Psoas muscle (tissue), 8 donors: ENCODE measurements at places on chromosomes 12 and 14. TPM values are rescaled to one million over a fixed set of nuclear protein-coding genes. Genes with fewer than 3 reads are reported as not detected.

- no peak for DNase-seq
These were observed 25.8 kb downstream of the SLC39A9 start for GRCh38 chr14:69424149-69424923.

- no peak for DNase-seq
These were observed 26.6 kb downstream of the ATF7 start for GRCh38 chr12:53599579-53599978.

DNA sequence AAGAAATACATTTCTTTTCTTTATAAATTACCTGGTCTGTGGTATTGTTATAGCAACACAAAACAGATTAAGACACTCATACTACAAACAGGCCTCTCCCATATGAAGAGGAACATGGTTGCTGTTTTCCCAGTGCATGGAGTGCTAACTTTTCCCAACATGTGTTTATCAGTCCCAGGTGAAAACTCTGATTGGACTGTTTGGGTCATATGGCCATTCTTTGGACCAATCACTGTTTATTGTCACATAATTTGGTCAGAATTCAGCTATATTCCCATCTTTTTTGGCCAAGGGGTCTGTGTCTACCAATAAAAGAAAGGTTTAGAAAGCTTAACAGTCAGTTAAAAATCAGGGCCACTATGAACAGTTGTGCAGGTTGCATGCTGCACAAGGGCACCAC, 35.4 kb upstream of the CCDC60 start:
- DNase-seq = no peak

Gene P2RX2
- not detected for total RNA-seq

- no peak for DNase-seq
These were observed 83.0 kb downstream of the TTC7B start for GRCh38 chr14:90733139-90733808.

DNA sequence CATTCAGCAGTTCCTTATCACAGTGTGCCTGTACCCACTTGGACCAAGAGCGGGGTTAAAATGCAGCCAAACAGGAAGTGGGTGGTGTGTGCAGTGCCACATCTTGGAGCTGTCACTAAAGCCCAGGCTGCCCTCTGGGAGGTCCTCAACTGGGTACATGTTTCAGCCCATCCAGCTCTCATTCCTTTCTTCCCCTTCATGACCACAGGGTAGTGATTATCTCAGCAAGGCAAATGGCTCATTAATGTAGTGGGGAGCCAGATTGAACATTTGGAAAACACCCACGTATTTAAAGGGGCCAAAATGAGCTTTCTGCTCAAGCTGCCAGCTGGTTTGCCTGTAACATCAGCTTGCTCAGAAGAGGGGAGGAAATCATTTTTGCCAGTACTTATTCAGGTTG, 210.8 kb upstream of the BTG1 start:
- DNase-seq = no peak

Gene SLC16A7
- total RNA-seq = 27.4 TPM

GRCh38 chr12:64814432-64814831, 10.0 kb upstream of the TBC1D30 start:
- DNase-seq = no peak

DNA sequence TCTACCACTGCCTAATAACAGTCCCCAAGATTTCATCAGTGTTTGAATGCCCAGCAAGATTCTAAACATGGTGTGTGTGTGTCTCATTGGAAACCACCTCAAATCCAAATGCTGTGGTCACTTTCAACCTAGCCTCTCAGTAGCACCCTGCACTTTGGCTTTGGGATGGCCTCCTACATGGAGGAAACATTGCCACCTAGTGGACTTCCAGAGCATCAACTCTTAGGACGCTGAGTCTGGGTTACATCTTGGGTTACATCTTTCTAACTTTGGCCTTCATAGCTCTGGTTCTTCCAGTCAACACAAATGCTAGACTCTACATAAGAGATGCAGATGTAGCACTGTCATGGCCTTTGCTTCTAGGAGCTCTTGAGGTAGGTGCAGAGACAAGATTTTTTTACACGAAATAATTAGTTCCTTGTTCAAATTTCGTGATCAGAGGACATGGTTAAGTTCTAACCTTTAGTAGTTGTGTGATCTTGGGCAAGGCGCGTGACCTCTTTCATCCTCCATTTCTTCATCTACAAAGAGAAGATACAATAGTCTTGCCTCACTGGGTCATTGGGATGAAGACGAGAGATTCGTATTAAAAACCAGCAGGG, 113.5 kb upstream of the VASH1 start:
- DNase-seq = no peak

- no peak for DNase-seq
These were observed 43.4 kb upstream of the RIN3 start for GRCh38 chr14:92470215-92470614.

- no peak for DNase-seq
These were observed 47.2 kb downstream of the SPPL3 start for GRCh38 chr12:120856980-120857379.

- DNase-seq = no peak
These were observed 29.2 kb upstream of the CAPRIN2 start for GRCh38 chr12:30783946-30784345.

Gene TTC9
- total RNA-seq = 13.1 TPM

- DNase-seq = no peak
These were observed 45.0 kb upstream of the OR6J1 start for GRCh38 chr14:22689199-22689598.

DNA sequence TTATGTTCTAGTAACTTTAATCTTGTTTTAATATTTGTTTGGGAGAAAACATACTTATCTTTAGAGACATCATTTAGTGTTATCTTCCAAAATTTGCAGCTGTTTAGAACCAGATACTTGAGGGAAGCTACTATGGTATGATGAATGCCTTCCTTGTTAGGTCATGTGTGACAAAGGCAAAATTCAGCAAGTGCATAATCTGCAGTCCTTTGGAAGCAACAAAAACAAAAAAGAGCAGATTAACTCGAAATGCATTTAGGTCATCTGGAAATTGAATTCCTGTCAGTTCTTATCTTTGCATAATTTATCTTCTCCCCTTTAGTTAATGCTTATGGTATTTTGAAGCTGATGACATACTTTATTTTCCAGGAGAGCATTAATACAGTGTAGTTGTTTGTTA, 3.5 kb downstream of the FBXO34 start:
- DNase-seq = no peak

DNA sequence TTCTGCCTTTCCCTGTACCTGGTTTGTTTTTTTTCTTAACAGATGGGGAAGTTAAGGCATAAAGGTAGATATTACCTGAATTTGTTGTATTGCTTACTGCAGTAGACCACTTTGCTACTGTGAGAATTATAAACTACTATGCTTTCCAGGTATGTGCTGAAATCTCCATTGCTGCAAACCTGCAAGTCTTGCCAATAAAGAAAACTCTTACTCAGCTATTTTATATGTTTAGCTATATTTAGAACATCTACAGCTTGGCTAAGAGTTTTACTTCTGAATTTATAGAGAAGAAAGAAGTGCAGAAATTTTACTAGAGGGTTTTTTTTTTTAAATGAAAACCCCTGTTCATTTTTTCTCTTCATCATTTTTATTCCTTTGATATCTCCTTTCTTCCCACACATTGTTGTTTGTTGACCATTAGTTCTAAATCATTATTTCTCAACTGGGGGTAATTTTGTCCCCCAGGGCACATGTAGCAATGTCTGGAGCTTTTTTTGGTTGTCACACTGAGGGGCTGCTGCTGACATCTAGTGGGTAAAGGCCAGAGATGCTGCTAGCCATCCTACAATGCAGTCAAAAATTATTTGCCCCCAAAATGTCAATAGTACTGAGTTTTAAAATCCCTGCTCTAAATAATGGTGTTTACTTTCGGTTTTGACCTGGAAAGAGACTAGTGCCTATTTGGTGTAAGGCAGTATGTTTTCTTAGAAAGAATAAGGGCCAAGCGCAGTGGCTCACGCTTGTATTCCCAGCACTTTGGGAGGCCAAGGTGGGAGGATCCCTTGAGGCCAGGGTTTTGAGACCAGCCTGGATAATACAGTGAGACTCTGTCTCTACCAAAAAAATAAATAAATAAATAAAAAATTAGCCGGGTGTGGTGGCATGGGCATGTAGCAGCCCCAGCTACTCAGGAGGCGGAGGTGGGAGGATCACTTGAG, 48.6 kb downstream of the PCNX1 start:
- DNase-seq = no peak

GRCh38 chr12:69057742-69058141, 124.8 kb upstream of the CPM start:
- DNase-seq = peak; percentile 25

Gene DIO2
- total RNA-seq = 4.4 TPM

- peak; percentile 86 for DNase-seq
These were observed 7.3 kb downstream of the STAC3 start for GRCh38 chr12:57243521-57244311.

- DNase-seq = no peak
These were observed 186.7 kb downstream of the ANO2 start for GRCh38 chr12:5758347-5758746.

Gene KCTD10
- total RNA-seq = 21.8 TPM

Gene EPYC
- total RNA-seq = not detected

DNA sequence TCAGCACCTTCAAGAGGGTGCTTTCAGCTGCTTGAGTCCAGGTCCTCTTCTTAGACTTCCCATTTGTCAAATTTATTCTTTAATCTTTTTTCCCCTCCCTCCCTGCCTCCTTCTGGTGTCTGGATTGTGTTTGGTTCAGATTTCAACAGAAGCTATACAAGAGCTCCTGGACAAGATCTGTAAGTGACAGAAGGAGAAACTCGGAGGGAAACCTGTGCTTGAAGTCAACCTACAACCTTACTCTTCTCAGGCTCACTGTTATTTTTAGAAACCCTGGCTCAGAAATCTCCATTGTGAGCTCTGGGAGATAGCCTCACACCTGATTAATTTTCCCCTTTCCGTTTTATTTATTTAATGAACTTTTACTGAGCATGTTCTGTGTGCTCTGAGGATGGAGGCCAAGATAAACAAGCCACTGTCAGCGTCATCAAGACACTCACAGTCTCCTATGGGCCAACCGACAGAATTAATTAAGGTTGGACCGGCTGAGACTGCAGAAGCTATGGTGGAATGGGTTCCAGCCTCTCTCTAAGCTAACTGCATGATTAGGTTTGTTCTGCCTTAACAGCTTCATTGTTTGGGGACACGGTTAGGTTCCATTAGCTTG, 13.5 kb downstream of the PDE1B start:
- no peak for DNase-seq

- DNase-seq = no peak
These were observed 139.7 kb upstream of the RASSF8 start for GRCh38 chr12:25818596-25819390.

Gene TAS2R10
- total RNA-seq = not detected

GRCh38 chr12:43964961-43965360, 129.1 kb downstream of the TMEM117 start:
- no peak for DNase-seq

GRCh38 chr14:68945585-68946488, 33.3 kb downstream of the ACTN1 start:
- no peak for DNase-seq

DNA sequence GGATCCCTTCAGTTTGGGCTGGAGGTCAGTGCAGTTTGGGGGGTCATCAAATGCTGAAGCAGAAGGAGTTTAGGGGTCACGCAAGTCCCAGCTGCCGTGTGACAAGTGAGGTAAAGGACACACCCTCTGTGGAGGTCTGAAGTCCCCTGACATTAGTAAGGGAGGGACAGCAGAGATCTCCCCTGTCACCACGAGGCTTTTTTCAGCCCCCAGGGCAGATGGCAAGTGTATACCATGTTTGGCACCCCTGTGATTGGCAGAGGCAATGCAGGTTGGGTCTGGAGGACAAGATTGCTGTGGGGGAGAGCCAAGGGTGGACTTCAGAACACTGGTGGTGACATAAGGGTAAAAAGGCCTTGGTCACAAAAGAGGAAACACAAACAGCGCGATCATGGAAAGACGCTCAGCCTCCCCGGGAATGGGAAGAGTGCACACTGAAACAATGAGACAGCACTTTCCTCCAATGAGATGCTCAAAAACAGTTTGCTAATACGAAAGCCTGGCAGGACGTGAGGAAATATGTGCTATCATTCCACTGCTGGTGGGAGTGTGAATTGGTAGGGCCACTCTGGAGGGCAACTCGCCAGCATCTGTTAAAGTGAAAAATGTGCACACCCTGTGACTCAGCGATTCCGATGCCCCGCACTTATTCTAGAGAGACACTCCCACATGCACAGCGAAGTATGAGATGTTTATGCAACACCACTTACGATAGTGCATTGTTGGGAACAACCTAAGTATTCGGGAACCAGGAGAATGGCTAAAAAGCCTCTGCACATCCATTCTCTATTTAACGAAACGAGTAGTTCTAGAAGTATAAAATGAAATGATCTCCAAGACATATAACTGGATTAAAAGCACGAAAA, 14.4 kb upstream of the CD27 start:
- DNase-seq = peak; percentile 83

DNA sequence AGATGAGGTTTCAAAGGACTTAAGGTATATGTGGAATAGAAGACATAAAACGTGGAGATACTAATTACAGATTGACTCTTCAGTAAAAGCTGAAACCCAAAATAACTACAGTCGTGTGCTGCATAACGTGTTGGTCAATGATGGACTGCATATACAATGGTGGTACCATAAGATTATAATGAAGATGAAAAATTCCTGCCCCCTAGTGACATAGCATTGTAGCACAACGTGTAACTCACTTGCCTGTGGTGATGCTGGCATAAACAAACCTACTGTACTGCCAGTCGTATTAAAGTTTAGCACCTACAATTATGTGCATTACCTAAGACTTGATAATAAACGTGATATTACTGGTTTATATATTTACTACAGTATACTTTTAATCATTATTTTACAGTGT, 150.3 kb downstream of the LRRK2 start:
- DNase-seq = no peak

Gene TRIM9
- 1.1 TPM for total RNA-seq

DNA sequence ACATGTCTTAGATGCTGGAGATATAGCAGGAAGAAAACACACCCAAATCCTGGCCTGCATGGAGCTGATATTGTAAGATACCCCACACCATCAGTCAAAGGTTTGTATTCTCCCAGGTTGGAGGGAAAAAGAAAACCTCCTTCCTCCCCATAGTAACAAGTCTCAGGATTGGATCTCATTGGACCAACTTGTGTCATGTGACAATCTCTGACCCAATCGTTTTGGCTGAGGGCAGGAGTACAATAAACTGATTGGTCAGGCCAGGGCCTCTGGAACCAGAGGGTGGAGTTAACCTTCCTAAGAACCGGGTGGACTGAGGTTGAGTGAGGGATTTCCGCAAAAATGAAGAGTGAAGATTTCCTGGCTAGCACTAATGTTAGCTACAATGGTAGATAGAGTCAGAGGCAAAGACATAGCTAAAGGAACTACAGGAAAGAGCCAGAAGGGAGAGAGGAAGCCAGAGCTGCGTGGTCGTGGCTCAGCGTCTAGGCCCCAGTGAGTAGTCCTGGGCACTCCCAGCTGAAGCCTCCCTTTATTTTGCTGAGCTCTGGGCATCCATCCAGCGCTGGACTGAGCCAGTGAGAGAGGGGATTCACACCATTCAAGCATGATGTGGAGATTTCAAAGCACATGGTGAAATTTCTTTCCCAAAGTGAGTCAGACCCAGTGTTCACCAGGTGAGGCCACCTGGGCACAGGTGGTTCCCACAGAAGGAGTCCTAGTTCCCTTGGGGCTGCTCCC, 219.9 kb downstream of the AACS start:
- no peak for DNase-seq

GRCh38 chr12:2177751-2178150, 125.0 kb downstream of the CACNA1C start:
- no peak for DNase-seq

GRCh38 chr12:98754095-98754494, 109.0 kb downstream of the APAF1 start:
- DNase-seq = no peak

Gene MYH6
- total RNA-seq = 532 TPM

Gene SUOX
- total RNA-seq = 15.6 TPM

- no peak for DNase-seq
These were observed 1.1 kb downstream of the GXYLT1 start for GRCh38 chr12:42143452-42144157.

Gene RAD51AP1
- total RNA-seq = 0.42 TPM

Gene TMEM119
- 0.36 TPM for total RNA-seq
